Stimulated activated CD8-positive, alpha-beta memory T cell treated with anti-CD3 and anti-CD28 coated beads, Interleukin-7, amount 100 ng/mL, for 4 hours (primary cell): ENCODE measurements at places on chromosomes 11 and 22.

DNA sequence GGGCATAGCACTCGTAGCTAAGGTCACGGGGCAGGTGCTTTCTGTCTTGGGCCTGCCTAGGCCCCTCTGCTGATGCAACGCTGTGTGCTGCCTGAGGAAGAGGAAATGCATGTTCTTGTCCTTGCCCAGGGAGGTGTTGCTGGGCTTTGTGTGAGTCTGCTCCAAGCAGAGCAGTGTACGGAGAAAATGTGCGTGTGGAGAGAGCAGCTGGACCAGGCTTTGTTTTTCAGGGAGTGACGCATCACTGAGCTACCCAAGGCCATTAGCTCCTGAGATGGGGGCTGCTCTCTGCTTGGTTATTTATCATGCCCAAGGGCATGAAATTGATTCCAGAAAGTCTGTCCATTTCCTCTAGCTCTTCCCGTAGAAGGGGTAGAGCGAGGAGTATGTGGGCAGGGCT is 82.9 kb upstream of the THY1 start:
- no peak for DNase-seq

DNA sequence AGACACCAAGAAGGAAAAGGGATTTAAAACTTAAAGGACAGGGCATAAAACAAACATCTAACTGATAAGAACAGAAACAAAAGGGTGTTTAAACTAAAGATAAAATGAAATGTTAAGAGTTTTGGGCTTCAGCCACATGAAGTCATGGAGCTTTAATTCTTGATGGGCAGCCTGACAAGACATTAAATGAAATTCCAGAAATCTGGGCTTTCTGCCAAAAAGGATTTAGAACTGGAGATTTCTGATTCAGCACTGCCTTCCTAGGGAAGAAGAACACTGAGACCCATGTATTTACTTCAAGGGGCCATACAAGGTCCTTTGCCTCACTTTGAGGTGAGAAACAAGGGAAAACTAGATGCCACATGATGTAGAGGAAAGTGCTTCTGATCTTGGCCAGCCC is 355.9 kb upstream of the RAG2 start:
- DNase-seq = no peak

DNA sequence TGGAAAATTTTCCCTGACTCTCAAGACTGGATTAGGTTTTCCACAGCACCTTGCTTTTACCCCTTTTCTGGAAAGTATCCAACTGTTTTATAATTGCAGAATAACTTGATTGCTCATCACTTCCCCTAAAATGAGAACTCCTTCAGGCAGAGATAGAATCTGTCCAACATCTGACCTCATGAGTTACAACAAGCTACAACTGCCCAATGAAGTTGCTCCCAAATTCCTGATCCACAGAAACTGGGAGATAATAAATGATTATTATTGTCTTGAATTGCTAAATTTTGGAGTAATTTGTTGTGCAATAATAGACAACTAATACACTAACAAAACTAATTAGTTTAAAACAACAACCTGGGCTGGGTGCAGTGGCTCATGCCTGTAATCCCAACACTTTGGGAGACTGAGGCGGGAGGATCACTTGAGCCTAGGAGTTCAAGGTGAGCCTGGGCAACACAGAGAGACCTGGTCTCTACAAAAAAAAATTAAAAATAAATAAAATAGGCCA is 10.0 kb upstream of the CCDC83 start:
- DNase-seq = no peak

GRCh38 chr22:22787151-22787550 is 100.5 kb upstream of the IGLL5 start:
- DNase-seq = no peak

DNA sequence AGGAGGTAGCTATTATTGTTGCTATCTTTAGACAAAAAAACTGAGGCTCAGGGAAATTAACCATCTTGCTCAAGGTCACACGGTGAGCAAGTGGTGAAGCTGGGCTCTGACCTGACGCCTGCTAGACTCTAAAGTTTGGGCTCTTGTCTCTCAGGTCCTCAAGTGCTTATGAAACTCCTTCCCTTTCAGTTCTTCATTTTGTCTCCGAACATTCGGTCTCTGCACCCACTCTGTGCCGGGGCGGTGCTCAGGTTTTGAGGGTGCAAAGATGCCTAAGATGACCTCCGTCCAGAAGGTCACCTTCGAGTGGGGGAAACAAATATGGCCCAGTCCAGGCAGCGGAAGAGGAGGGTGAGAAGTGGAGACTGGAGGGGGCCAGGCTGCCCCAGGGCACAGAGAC is 16.0 kb downstream of the OVOL1 start:
- DNase-seq = no peak

DNA sequence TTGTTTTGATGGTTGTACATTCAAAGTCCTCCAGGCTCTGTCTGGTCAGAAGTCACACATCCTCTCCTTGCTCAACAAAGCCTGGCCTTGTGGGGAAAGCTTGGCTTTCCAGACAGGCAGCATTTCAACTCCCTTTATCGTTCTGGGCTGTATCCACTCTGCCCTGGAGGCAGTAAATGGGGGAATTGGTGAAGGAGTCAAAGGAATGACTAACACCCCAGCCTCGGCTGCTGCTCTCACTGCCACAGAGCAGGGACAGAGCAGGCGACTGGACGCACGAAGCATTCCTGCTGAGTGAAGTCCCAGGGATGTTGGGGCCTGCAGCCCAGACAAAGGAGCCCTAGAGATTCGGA is 52.8 kb downstream of the WNT11 start:
- DNase-seq = no peak

- no peak for DNase-seq
These were observed 38.6 kb downstream of the ETS1 start for GRCh38 chr11:128548649-128549255.

DNA sequence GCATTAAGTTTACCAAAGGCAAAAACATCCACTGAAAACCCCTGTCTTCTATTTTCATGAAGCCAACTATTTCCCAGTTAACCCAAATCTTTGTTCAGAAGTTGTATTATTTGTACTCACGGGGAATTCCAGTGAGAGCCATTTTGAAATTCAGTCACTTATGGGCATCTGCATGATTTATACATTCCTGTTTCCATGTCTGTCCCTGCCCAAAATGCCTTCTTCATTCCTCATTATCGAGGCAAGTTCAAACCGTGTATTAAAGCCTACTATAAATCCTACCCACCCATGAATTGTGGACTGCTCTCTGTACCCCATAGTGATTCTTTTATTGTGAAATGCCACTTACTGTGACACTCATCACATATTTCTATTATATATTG is 772.7 kb downstream of the DLG2 start:
- no peak for DNase-seq

DNA sequence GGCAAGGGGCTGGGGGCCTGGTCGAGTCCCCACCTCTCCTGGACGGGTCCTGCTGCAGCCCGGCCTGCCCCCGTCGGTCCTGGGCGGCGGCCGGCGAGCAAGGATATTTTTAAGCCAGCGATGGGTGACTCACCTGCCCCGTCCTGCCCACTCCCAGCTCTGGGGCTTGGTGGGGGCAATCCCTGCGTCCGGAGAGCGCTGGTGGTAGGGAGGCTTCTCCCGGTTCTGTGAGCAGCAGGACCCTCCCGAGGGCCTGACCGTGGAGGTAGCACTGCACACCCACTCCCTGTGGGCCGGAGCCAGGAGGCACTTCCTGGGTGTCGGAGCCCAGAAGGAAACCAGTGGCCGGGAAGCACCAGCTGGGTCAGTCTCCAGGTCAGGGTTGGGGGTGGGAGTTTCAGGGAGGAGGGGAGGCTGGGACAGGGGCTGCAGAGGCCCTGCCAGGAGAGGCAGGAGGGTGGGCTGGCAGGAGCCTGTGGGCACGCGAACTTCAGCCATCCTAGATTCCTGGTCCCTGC is 467 bp downstream of the EPS8L2 start:
- no peak for DNase-seq

- no peak for DNase-seq
These were observed 22.6 kb downstream of the KREMEN1 start for GRCh38 chr22:29095459-29095858.

DNA sequence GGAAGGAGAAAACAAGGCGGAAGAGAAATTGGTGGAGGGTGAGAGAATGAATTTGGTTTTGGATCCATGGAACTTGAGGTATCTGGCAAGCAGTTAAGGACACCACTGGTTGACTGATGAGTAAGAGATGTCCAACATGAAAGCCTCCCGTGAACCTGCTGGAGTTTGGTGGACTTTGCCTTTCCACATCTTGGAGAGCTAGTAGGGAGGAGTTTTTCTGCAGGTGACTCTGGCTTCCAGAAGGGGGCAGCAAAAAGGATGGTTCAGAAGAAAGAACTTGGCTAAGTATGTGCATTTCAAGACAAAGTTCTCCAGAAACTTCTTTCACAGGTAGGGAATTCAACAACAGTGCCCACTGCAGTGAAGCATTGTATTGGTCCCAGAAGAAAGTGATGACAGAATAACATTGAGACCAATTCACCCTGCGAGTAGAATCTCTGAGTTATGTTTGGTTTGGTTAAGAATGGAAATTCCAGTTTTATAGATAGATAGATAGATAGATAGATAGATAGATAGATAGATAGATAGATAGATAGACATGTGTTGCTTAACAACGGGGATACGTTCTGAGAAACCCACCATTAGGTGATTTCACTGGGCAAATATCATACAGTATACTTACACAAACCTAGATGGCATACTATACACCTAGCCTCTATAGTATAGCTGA is 28.5 kb downstream of the DCDC1 start:
- DNase-seq = no peak

DNA sequence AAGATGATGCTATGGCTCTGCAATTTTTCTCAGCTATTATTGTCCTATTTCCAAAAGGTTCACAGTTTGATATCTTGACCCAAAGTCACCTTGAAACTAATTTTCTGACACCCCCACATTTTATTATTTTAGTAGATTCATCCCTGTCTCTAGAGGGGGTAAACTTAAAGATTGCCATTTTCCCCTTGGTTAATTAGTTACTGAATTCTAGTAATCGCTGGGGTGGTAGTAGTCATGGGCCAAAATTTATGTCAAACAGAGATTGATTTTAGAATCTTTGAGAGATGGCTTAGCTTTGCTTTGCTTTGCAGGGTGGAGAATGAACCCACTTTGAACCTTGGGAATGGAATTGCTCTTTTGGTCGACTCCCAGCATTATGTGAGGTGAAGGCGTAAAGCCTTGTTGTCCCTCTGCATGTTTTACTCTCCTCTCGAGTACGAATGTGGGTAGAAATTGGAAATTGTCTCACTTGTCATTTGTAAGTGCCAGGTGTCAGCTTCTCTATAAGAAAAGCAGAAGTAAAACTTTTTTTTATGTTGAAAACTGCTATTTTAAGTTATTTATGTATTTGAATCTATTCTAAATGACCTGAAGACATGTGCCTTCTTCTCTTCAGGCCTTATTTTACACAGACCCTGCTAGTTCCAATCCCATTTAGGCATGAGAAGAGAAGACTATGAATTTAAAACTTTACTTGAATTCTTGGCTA is 42.4 kb upstream of the RCE1 start:
- DNase-seq = no peak

- no peak for DNase-seq
These were observed 17.3 kb downstream of the APOL2 start for GRCh38 chr22:36221799-36222751.

DNA sequence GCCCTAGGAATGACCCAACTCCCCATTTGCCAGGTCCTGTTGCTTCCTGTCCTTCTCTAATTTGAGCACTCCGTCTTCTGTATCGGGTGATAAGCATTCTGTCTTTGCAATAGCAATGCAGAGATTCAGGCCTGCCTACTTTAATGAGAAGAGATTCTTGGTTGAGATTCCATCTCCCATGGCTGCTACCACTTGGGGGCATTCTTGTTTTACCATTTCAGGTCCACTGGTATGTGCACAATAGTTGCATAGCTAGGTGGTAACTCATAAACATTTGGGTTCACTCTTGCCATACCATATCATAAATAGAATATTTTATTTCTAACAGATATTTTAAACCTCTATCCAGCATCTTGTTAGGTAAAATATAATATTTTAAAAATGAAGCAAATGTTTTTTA is 34.4 kb upstream of the CALCB start:
- DNase-seq = no peak

- no peak for DNase-seq
These were observed 4.8 kb downstream of the PARVG start for GRCh38 chr22:44185237-44186120.

DNA sequence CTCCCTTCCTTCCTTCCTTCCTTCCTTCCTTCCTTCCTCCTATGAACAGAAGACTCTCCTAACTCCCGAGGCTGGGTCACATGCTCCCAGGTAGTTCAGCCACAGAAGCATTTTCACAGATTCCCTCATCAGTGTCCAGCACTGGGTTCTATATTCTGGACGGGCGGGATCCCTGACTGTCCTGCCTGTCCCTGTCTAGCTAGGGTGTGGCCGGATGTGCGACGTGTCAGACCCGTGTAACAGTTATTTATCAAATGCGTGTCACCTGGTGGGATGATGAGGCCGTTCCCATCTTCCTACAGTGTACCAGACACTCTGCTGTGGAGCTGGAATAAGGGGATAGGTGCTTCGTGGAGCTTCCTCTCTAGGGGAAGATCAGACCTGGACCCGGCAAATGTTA is 901.0 kb downstream of the BRD1 start:
- DNase-seq = no peak

GRCh38 chr11:59380263-59381059 is 21.8 kb downstream of the OR5AN1 start:
- DNase-seq = no peak

DNA sequence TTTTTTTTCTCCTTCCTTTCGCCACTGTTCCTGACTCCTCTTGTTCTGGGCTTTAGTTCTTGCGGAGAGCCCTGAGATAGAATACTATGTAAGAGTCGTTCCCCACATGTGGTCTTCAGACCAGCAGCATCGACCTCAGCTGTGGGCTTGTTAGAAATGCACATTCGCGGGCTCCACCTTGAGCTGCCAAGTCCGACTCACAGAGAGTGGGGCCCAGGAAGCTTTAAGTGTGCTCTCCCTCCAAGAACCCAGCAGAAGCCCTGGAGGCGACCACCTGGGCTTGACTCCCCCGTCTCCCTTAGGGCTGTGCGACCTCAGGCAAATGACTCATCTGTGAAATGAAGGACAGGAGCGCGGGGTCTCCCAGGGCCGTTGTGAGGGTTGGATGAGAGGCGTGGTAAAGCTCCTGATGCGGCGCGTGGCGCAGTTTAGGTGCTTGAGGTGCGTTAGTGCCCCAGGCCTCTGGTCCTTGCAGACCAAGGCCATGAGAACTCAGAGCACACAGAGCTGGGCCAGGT is 18.8 kb downstream of the SAMM50 start:
- DNase-seq = no peak

DNA sequence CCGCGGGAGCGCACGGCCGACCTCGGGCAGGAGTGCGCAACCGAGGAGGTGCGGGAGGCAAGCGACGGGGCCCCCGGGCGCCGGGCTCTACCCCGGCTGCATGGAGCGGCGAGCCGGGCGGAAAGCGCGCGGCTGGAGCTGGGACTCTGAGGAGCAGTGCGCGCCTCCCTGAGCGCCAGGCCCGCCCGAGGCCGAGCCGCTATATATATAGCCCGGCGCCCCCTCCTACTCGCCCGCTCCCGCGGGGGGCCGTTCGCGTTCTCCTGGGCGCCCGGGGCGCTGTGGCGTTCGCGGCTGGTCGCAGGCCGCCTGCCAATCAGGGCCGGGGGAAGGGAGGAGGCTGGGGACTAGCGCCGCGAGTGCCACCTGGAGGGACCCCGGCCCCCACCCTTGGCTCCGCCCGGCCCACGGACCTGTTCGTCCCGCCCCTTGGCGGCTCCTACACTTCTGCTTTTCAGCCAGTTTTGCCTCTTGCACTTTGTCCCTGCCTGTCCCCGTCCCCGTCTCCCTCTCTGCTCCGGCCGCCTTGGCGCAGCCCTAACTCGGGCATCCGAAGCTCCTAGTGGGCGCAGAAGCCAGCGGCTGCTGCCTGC is at the start of gene FGF4:
Gene FGF4 (minus strand): TSS at position 179 of the 593 bp plus-strand sequence. CDS start 257 bp downstream, outside the sequence.
- no peak for DNase-seq

- DNase-seq = no peak
These were observed 91.6 kb downstream of the FAR1 start for GRCh38 chr11:13760115-13760514.
